ENCODE measurements at places on chromosomes 3 and 15.

GRCh38 chr3:183192650-183193300, 30.2 kb upstream of the LAMP3 start:
- no peak for DNase-seq

GRCh38 chr15:36039996-36040572, 494.1 kb upstream of the DPH6 start:
- DNase-seq = no peak

- no peak for DNase-seq
These were observed 391.0 kb downstream of the NSUN3 start for GRCh38 chr3:94453864-94454263.

DNA sequence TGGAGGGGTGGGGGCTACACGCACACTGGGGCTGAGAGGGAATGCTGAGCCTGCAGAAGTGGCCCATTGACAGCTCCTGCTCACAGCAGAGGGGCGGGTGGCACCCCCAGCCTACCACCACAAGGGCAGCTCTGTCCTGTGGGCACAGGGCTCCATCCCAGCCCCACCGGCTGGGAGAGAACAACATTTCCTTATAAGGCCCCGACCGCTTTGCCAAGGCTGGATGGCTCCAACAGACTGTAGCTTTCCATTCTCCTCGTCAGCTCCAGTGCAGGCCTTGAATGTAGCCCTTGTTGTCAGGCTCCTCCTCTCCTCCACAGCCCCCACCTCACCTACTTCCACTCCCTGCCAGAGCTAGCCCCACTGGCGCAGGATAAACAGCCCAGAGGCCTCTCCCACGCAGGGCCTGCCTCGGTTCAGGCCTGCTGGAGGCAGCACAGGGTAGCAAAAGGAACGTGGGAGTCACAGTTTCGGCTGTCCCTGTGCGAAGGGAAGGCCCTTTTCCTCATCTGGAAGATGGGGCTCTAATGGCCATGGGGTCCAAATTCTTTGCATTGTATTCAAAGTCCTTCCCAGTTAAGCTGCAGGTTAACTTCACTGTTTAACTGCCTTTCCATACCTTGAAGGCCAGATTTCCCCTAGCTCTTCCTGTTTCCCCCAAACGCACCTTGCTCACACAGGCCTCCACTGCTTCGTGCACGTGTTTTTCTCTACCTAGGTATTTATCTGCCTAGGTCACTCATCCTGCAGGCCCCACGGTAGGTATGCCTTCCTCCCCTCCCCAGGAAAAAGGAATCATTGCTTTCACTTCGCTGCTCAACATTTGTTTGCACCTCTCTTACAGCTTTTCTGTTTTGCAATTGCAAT, 101.6 kb upstream of the LPP start:
- DNase-seq = peak; percentile 91

DNA sequence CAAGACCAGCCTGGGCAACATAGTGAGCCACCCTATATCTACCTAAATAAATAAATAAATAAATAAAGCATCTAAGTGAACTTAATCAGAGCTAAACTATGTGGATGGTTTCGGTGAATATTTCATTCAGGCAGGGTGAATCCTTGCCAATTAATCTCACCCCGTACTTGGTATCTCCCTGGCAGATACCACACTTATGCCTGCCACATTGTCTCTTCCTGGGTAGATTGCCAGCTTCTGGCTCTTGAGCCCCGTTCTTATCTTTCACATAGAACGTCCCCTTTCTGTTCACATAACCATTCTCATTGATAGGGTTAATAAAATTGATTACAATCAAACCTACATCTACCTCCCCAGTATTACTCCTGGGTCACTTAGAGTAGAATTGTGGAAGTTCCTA, 7.0 kb downstream of the SNAP23 start:
- DNase-seq = no peak

GRCh38 chr3:21073561-21073960, 677.4 kb downstream of the ZNF385D start:
- DNase-seq = no peak

Measured in heart left ventricle (tissue), 16 donors.